Osteoblast (primary cell): ENCODE measurements at places on chromosomes 2 and 18. TPM values are rescaled to one million over a fixed set of nuclear protein-coding genes. Genes with fewer than 3 reads are reported as not detected.
A peak's percentile ranks its signal among the peaks of the same experiment; 100 is the strongest.

DNA sequence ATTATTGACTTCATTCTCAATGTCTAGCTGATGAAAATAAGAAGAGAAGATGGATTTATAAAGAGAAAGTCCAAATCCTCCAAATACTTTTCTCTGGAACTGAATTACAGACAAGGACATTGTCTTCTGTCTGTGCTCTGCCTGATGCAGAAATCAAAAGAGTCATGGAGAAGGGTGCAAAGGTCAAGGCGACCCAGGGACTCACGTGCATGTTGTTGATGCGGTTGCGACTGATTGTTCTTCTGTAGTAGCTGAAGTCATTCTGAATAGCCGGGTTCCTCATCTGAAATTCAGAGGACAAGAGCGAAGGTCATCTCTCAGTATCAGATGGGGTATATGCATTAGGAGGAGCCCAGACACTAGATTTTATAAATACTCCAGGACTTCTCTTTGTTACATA is 104.4 kb downstream of the CYRIA start:
- no peak for DNase-seq
- H3K4me1 ChIP-seq: no peaks in the 10 kb centered on the region
- H3K36me3 ChIP-seq: no peaks in the 10 kb centered on the region
- H3K27ac ChIP-seq: no peak overlapping the region
- no peak overlapping the region for H3K4me3 ChIP-seq
- no peaks in the 10 kb centered on the region for H3K27me3 ChIP-seq

Gene LRRC30
- total RNA-seq: not detected in 2 replicates

DNA sequence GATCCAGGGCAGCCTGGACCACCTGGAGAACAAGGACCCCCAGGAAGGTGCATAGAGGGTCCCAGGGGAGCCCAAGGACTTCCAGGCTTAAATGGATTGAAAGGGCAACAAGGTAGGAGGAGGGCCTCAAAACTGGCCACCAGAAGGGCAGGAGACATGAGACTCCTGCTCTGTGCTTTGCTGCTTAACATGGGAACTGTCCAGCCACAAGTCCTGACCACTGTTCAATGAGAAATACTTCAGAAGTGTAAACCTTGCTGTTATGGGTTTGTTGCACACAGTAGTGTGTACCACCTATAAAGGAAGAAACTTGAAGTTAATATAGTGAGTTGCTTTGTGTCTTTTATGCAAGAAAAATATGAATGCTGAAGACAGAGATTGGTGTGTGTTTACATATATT is 44.2 kb upstream of the MFF start:
- H3K27ac ChIP-seq: no peak overlapping the region
- no peaks in the 10 kb centered on the region for H3K36me3 ChIP-seq
- no peak for DNase-seq
- H3K4me1 ChIP-seq: no peaks in the 10 kb centered on the region
- H3K4me3 ChIP-seq: no peak overlapping the region

DNA sequence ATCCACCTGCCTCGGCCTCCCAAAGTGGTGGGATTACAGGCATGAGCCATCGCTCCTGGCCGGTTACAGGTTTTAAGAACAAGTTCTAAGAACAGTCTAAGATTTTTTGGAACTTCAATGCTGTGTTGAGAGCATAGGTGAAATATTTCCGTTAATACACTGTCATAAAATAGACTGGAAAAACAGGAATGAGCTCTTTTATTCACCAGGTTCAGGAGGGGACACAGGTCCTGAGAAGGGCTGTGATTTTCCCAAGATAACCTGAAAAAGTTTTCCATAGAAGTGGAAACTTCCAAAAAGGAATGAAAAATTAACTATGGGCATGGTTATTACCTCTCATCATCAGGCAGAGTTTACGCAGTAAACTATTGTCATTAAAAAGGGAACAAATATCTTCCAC is 97.6 kb upstream of the TMEM178A start:
- peak; percentile 61 for DNase-seq
- H3K4me3 ChIP-seq: no peak overlapping the region
- H3K4me1 ChIP-seq: peaks cover 25% of the 10 kb centered on the region

GRCh38 chr2:207256476-207257207 is 90.9 kb upstream of the KLF7 start:
- no peaks in the 10 kb centered on the region for H3K27me3 ChIP-seq
- DNase-seq: no peak
- H3K4me3 ChIP-seq: no peak overlapping the region
